ENCODE measurements at places on chromosomes 11 and 22.

- no peak for DNase-seq
Observed at GRCh38 chr22:21686634-21687393, 21.0 kb downstream of the PPIL2 start.

DNA sequence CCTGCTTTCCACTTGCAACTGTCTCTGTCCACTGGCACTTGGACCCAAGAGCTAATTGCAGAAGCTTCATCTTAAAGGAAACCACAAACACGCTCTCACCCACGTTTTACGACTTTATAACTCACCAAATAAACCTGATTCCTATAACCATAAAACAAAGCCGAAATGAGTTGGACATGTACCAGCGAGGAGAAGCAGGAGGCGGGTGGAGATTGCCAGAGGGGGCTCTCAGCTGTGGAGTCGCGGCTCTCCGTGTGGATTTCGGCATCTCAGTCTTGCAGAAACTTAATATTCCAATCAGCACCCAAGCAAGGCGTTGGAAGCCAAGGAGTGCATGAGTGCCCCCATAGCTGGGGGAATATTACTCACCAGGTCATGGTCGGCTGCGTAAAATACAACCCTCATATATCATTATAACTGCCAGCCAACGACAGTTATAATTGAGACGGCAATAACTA is 483.6 kb downstream of the MN1 start:
- DNase-seq = no peak

- no peak for DNase-seq
Observed at GRCh38 chr11:30342736-30343166, 19.8 kb downstream of the ARL14EP start.

DNA sequence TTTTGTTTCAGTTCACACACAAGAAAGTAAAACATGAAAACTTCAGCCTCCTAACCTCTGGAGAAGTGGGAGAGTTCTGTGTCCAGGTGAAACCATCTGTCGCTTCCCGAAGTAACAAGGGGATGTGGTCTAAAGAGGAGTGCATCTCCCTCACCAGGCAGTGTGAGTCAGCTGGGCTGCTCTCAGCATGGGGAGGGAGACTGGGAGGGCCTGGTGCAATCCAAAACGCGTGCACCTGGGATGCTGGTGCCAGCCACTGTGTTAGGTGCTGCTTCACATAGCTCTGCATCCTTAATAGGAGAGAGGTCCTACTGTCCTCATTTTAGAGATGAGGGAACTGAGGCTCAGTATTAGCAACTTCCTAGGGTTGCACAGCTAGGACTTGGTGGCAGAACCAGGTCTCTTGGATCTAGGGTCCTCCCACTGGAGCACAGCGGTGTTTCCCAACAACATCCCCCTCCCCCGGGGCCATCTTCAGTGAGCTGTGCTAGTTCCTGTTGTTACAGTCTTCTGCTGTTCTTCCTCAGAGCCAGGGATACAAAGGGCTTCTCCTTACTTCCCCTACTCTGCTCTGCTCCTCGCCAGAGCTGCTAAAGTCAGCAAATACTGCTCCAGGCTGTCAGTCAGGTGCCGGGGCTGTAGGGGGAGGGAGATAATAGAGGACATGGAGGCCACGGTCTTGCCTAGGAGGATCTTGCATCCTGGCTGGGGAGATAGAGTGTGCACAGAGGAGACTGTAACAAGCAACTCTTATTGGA is 8.0 kb downstream of the IL10RA start:
- DNase-seq = no peak

DNA sequence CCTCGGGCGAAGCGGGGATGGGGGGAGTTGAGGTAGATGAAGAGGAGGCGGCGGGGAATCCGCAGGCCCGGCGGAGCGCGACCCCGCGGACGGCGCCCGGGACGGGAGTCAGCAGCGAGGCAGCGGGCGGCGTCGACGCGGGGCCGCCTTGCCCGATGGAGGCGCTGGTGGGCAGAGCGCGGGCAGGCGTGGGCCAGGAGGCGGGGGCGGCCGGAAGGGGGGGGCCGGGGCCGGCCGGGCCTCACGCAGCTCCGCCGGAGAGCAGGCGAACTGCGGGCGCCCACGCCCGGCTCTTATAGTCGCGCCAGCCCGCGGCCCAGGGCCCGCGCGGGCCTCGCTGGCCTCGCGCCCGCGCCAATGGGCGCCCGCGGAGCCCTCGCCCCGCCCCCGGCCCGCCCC is at the start of gene IGF2:
IGF2 (minus strand) TSS at position 267 of the 399 bp plus-strand sequence. CDS start 3,866 bp downstream, outside the sequence.
- no peak for DNase-seq

DNA sequence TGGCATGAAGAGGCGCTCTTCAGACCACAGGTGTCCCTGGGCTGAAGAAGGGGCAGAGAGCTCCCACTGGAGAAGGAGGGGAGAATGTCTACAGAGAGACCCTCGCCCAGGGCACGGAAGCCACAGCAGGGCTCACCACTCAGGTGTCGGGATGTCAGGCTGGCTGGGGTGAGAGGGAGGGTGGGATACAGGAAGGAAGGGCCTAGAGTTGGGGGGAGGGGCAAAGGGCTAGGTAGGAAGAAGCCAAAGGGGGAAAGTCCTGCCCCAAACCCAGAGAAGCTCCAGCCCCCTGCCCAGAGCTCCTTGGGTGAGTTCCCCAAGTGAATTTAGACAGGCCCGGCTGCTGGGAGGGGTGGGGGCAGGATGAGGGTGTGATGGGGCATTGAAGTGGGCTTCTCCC is 232.0 kb downstream of the CEP164 start:
- no peak for DNase-seq

GRCh38 chr22:44172370-44173108 is 8.2 kb upstream of the PARVG start:
- no peak for DNase-seq

- DNase-seq = peak; percentile 26
Observed at GRCh38 chr11:8081591-8082250, 710 bp downstream of the TUB start.

DNA sequence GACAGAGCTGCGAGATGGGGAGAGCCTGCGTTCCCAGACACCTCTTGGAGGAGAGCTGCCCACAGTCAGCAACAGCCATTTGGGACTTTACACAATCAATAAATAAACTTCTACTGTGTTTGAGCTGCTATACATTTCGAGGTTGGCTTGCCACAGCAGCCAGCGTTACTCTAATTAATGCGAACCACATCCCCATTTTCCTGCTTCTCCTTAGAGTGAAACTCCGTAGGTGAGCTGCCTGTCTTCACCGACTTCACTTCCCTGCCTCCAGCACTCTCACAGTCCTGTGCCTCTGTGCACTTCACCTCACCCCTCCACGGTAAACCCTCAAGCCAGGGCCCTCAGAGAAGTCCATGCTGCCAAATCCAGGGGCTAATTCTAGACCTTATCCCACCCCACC is 5.9 kb upstream of the SLC22A12 start:
- no peak for DNase-seq

DNA sequence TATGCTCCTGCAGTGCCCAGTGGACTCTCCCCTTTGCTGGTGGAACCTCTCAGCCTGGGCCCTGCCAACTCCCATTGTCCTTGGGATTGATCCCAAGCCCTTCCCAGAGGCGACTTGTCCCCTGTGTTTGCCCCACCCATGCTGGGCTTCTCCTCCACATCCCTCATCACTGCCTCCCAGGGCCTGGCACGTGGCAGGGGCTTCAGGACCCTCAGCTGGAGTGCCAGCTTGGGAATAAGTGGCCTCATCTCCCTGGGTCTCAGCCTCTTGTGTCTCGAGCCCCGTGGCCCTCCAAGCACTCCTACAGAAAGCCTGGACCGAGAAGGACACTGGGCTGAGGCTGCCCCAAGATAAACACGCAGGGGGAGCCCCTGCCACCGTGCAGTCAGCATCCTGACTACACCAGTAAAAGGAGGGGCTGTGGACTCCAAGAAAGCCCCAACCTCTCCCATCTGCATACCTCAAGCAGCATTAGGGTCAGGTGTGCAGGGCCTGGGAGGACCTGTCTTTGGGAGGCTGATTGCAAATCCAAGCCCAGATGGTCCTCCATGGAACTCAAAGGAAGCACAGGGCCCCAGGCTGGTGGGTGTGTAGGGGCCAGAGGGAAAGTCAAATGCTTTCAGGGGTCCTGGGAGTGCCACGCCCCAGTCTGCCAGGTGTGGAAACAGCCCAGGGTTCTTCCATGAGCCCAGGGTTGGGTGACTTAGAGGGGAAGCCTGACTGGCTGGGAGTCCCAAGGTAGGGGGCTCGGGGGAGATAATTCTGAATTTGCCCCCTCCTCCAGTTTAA is 9.5 kb upstream of the GNAZ start:
- no peak for DNase-seq

DNA sequence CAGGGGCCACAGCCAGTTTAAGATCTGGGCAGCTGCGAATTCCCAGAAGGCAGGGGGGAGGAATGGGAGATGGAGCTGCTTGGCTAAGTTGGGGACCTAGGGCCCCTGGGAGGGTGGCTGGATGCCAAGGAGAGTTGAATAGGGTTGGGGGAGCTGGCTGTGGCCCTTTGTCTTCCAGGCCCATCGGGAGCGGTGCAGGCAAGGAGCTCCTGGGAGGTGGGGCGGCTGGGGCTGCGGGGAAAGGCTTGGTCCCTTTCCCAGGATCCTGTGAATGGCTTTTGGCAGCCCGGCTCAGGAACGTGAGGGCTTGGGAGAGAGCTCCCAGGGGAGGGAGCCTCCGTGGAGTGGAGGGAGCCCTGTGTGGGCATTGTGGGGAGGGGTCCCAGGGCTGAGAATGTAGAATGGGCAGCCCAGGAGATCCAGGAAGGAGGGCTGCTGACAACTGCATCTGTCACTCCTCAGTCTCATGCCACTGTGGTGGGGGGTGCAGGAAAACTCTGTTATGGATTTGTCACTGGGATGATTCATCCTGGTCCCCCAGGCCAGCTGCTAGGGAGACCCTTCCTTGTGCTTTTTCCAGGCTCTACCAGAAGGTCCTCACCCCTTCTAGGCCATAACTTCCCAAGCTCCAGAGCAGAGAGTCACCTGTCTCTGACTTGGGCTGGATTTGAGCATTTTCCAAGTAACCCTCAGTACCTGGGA is 6.0 kb downstream of the FREY1 start:
- DNase-seq = no peak

DNA sequence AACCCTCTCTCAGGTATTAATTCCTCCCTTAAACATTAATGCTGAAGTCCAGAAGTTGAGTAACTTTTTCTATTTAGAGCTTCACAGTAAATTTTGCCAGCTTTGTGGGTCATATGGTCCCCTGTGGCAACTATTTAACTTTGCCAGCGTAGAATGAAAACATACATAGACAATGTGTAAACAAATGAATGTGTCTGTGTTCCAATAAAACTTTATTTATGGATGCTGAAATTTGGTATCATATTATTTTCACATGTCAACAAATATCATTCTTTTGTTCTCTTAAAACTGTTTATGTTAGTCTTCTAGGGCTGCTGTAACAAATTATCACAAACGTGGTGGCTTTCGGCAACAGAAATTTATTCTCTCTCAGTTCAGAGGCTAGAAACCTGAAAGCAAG is 85.1 kb downstream of the TMEM135 start:
- DNase-seq = no peak

DNA sequence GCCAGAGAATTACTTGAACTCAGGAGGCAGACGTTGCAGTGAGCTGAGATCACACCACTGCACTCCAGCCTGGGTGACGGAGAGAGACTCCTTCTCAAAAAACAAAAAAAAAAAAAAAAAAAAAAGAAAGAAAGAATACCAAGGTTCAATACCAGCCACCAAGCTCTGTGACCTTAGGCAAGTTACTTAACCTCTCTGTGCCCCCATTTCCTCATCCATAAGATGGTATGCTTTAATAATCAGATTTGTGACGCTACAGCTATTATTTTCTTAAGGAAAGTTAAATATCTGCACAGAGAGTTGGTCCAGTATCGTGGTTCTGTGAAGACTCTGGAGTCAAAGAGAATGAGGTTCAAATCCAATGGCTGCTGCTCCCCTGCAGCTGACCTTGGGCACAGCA is 57.3 kb upstream of the FADD start:
- DNase-seq = no peak

GRCh38 chr11:41306431-41306830 is 153.0 kb downstream of the LRRC4C start:
- DNase-seq = no peak

GRCh38 chr11:2265396-2265795 is 5.0 kb downstream of the ASCL2 start:
- no peak for DNase-seq

DNA sequence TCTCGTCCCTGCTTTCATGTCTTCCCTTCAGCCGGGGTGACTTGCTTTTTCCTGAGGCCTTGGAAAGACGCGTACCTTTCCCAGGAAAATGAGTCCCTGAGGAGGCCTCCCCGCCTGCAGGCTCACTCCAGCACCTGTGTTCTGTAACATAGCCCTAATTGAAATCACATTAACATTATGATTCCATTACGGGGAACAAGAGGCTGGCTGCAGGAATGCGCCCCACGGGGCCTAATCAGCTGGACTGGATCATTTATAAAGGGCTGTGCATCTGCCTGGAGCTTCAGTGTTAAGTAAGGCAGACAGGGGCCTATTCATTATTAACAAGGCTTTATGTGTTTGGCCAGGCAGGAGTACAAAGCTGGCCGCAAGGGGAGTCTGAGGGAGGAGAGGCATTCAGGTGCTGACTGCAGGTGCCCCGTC is 41.9 kb upstream of the TSPAN18 start:
- no peak for DNase-seq

- no peak for DNase-seq
Observed at GRCh38 chr11:87185228-87185627, 147.5 kb downstream of the TMEM135 start.

DNA sequence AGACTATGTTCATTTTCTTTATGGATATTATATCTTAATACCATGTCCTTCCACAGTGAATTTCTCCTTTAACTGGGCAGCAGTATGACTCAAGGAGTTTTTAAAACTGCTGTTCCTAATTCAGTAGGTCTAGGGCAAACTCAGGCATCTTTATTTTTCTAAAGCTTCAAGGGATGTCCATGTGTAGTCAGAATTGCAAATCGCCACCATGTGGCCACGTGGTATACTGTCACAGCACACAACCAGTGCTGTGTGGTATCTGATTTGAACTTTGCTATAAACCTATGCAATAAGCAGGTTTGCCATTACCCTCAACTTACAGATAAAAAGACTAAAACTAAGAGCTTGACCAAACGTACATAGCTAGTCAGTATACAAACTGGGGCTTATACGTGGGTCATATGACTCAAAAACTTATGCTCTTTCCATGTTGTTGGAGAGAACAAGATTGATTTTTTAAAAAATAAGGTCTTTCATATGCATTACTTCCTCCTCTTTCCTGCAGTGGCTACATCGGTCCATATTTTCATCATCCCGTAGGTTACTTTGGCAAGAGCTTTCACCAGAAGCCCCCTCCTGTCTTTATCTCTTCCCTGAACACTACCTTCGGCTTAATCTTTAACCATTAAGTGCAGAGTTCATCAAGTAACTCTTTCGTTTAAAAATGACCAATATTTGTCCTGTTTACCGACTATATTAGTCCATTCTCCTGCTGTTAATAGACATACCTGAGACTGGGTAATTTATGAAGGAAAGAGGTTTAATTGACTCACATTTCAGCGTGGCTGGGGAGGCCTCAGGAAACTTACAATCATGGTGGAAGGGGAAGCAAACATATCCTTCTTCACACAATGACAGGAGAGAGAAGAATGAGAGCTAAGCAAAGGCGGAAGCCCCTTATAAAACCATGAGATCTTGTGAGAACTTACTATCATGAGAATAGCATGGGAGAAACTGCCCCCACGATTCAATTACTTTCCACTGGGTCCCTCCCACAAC is 8.0 kb upstream of the HTATIP2 start:
- DNase-seq = peak; percentile 54

Measured in NCI-H524 (cell line).